ENCODE measurements at places on chromosomes 1 and 21.

DNA sequence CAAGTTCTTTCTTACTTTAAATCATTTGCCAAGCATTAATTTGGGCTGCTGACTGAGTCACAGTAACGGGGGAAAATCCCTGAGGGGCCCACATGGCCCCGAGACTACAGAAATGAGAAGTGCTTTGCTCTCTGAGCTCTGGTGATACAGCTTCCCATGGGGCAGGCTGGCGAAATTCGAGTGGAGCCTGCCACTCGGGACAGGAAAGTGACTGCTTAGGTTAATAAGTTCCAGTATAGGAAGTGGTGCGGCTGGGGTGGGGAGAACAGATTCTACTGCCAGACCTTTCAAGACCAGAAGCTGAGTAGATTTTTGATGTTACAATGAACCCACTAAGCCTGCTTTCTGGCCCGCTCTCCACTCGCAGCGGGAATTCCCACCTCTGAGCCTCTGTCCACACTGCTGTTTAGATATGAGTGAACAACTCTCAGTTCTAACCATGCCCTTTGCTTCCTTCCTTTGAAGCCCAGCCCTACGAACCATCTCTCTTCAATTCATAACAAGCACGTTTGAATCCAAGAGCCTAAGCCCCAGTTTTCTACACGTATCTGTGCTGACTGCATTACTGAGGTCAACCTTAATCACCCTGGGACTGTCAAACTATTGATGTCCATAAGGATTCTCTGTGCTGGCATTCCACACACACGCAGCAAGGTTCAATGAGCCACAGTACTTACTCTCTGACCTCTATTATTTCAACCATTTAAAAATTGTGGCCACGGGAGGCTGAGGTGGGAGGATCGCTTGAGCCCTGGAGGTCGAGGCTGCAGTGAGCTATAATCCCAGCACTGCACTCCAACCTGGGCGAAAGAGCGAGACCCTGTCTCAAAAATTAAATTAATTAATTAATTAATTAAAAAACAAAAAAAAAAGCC lies 9.6 kb downstream of the ZBTB17 start:
- peak; percentile 61 for DNase-seq

- no peak for DNase-seq
Observed at GRCh38 chr1:156864796-156865195, 4.1 kb downstream of the NTRK1 start.

GRCh38 chr21:38089763-38090046 lies 167.1 kb upstream of the KCNJ15 start:
- DNase-seq: no peak

GRCh38 chr1:86273066-86273465 lies 116.5 kb upstream of the COL24A1 start:
- no peak for DNase-seq

- DNase-seq: peak; percentile 81
Observed at GRCh38 chr1:39110882-39111281, 84.7 kb downstream of the NDUFS5 start.

DNA sequence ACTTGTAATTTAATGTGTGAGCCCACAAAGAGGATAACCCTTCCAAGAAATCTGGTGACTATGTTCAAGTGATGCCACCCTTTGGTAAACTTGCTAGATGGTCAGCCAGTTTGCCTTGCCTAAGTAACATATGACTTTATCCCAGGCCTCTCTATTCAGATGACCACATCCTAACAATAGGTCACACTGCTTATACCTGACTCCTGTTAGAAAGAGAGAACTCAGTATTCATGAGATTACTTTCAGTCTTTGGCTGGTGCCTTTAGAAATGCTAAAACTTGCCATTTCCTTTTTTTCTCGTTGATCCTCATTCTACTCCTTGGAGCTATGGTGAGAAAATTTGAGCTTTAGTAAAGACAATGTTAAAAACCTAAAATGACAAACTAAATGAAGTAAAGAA lies 28.5 kb upstream of the SERBP1 start:
- DNase-seq: no peak

GRCh38 chr1:24688621-24689195 lies 45.6 kb downstream of the SRRM1 start:
- peak; percentile 63 for DNase-seq

DNA sequence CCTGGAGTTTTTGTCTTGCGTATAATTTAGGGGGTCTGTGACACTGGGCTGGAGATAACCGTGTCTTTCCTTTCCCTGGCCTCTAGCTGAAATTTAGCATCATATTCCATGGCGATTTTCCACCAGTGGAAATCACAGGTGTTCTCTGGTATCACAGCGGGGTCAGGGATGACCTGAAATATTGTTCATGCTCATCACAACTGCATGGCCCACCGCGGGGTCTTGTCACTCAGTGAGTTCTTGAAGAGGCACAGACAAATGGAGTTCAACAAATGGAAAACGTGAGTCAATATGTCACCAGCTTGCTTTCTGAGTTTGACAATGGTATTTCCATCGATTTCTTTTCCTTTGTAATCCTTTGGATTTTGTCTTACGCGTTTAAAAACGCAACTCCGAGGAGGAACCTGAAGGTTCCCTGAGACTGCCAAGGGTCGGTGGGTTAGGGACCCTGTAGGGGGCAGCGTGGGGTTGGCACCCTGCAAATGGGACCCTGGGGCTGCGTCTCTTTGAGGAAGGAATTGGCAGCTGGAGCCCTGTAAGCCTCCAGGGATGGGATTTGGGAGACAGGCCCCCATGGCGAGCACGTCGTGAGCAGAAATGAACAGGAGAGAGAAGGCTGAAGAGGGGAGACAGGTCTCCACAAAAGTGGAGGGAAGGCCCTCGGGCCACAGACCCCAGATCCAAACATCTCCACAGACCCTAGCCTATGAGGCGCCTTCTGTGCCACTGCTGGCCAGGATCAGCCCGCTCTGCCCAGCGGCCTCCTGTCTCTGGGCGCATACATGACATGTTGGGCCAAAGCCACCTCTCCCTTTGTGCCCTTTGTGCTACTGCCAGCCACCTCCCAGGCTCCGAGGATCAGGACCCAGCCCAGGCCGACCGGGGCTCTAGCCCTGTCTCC lies 32.1 kb upstream of the RUNX3 start:
- DNase-seq: no peak

GRCh38 chr1:33575324-33575879 lies 103.0 kb downstream of the ZSCAN20 start:
- DNase-seq: no peak

GRCh38 chr1:225766967-225767633 lies 10.5 kb upstream of the SRP9 start:
- peak; percentile 93 for DNase-seq

- DNase-seq: peak; percentile 91
Observed at GRCh38 chr1:152182944-152183361, 23.9 kb upstream of the RPTN start.

DNA sequence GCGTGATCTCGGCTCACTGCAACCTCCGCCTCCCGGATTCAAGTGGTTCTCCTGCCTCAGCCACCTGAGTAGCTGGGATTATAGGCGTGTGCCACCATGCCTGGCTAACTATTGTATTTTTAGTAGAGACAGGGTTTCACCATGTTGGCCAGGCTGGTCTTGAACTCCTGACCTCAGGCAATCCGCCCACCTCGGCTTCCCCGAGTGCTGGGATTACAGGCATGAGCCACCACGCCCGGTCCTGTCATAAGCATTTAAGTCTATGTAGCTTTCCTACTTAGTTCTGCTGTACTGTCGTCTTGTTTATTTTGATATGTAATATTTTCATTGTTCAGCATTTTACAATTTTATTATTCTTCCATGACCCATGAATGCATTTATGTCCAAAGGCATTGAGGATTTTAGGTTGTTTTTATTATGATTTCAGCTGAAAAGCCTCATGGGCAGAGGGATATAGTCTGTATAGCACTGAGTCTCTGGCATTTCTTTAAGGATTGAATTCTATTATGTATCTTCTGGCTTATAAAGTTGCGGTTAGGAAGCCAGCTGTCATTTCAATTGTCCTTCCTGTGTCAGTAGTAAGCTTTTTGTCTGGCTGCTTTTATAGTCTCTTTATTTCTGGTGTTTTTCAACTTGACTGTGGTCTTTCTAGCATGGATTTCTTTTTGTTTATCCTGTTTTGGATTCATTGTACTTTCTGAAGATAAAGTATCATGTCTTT lies 9.2 kb downstream of the AGPAT3 start:
- no peak for DNase-seq

- no peak for DNase-seq
Observed at GRCh38 chr1:56577406-56578137, 1.8 kb downstream of the PLPP3 start.

GRCh38 chr1:161190962-161191521 lies 7.8 kb downstream of the ADAMTS4 start:
- DNase-seq: no peak

DNA sequence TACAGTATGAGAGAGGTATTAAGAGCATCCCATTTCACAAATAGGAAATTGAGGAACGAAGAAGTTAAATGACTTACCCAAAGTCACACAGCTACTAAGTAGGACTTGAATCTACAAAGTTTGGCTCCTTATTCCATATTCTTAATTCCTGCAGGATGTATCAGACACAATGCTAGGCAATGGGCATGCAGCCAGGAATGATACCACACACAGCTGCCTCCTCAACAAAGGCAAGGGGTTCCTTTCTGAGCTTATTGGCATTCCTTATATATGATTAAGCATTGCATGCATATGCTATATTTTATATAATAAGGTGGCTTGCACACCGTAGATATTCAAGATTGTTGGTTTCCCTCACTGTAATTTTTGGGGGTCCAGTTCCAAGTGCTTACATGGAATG lies 34.2 kb upstream of the JUN start:
- peak; percentile 89 for DNase-seq

DNA sequence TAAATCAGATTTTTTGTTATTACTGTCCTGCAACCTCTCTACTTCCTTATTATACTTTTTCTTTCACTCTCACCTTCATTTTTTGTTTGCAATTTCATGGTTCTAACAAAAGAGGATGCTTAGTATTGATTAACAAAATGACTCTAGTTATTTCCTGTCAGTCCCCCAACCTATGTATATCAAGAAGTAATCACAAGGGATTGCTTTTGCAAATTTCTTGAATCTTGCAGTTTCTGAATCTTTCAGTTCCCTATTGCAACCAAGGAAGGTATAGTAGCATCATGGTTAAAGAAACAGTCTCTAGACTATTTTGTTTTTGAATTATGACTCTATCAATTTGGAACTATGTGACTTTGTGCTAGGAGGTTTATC lies 446.9 kb downstream of the NEGR1 start:
- no peak for DNase-seq

- DNase-seq: no peak
Observed at GRCh38 chr1:119331190-119331515, 37.4 kb upstream of the HAO2 start.

- DNase-seq: no peak
Observed at GRCh38 chr1:41559331-41559730, 74.8 kb upstream of the EDN2 start.
